ENCODE measurements at places on chromosomes 12 and 14. TPM values are rescaled to one million over a fixed set of nuclear protein-coding genes. Genes with fewer than 3 reads are reported as not detected.
A peak's percentile ranks its signal among the peaks of the same experiment; 100 is the strongest.

- H3K4me1 ChIP-seq, result no peaks in the 10 kb centered on the region
- no peak overlapping the region for H3K27ac ChIP-seq
- DNase-seq, result no peak
- no peaks in the 10 kb centered on the region for H3K27me3 ChIP-seq
- H3K36me3 ChIP-seq, result no peaks in the 10 kb centered on the region
- H3K4me3 ChIP-seq, result no peak overlapping the region
Measured at GRCh38 chr12:242496-242895, 20.1 kb downstream of the SLC6A13 start.

DNA sequence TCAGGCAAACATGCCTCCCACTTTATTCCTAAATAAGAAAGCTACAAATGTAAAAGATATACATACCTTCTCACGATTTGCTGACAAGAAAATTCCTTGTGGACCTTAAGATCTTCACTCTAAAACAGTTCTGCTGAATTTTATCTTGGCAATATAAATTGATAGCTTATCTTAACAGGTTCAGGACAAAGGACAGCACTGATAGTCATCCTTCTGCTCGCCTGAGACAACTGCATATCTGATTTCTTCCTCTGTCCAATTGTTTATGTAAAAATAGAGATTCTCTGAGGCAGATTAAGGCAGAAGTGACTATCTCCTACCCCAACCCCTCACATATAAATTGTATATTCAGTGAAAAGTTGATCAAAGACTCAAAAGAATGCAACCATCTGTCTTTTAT is 44.9 kb downstream of the CAPZA3 start:
- no peak overlapping the region for H3K27ac ChIP-seq
- H3K27me3 ChIP-seq, result no peaks in the 10 kb centered on the region
- no peaks in the 10 kb centered on the region for H3K36me3 ChIP-seq
- no peaks in the 10 kb centered on the region for H3K4me1 ChIP-seq
- H3K4me3 ChIP-seq, result no peak overlapping the region

DNA sequence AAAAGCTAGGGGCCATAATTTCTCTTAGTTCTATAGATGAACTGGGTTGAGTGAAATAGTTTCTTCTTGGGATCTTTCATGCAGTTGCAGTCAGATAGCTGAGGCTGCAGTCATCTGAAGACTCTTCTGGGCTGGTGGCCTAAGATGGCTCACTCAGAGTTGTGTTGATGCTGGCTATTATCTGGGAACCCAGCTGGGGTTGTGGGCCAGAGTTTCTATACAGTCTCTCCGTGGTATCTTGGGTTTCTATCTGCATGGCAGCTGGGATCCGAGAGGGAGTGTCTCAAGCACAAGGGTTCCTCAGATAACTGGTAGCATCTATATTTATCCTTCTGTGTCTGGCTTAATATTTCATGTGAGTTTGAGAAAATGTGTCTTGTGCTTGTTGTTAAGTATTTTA is 21.1 kb downstream of the AVPR1A start:
- no peak overlapping the region for H3K4me3 ChIP-seq
- no peaks in the 10 kb centered on the region for H3K27me3 ChIP-seq
- no peak for DNase-seq
- H3K4me1 ChIP-seq, result no peaks in the 10 kb centered on the region

COL2A1 gene
- not detected for total RNA-seq

- DNase-seq, result no peak
- no peak overlapping the region for H3K4me3 ChIP-seq
- no peaks in the 10 kb centered on the region for H3K27me3 ChIP-seq
- H3K27ac ChIP-seq, result no peak overlapping the region
Measured at GRCh38 chr12:45828402-45828801, 98.9 kb downstream of the ARID2 start.

VSIG10 gene
- 8.2 TPM for total RNA-seq

DNA sequence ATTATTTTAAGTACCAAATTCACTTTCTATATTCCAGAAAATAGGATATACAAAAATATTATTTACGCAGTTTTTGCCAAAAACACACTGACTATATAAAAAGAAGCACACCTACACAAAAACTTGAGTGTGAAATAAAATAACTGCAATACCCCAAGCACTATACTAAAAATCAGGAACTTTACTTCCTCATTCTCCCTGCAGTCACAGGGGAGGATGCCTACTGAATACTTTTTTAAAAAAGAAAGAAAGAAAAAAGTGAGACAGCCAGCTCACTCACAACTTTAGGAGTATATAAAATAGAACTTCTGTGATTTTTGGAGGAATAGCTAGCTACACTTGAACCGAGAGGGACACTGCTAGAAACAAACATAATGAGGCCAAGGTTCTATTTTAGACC is 12.2 kb downstream of the RPS6KA5 start:
- no peak overlapping the region for H3K27ac ChIP-seq
- peaks cover 60% of the 10 kb centered on the region for H3K4me1 ChIP-seq
- no peaks in the 10 kb centered on the region for H3K27me3 ChIP-seq
- no peak for DNase-seq

TGFB3 gene
- 1.8 TPM for total RNA-seq

PIWIL1 gene
- not detected for total RNA-seq

DNA sequence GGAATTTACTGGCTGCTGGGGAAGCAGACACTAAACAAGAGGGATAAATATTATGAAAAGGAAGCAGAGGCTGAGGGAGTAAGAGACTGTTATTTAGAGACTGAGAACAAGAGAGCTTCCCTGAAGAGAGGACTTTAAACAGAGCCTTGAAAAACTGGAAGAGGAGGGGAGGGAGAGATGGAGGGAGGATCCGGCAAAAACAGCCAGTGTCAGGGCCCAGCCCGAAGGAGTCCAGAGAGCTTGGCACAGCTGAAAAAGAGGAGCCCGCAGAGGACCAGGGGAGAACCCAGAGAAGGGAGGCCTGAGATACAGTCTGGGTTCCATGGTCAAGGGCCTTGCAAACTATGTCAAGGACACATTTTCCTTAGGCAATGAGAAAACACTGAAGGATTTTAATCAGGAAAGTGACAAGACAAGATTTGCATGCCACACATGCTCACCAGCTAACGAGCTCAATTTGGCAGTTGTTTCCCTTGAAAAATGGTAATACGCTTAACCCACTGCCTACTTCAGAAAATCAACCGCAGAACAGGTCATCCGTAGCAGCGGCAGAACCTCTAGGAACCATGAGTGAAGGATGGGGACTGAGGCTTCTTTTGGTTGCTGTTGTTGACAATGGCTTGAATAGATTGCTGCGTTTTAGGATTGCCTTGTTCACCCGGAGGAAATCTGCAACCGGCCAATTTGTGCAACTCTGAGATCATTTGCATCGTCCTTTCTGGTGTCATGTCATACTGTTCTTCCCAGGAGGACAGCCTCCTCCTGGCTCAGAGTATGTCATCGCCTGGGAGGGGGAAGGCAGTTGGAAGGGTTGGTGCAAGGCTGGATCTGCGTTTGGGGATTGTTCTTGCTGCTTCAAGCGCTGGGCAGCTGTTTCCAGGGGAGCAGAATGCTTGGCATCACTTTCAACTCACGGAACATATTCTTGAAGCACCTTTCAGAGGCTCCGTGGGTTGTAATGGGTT is 108.2 kb downstream of the PRMT8 start:
- peaks cover 2% of the 10 kb centered on the region for H3K27me3 ChIP-seq
- no peaks in the 10 kb centered on the region for H3K4me1 ChIP-seq
- H3K4me3 ChIP-seq, result no peak overlapping the region

GNB3 gene
- not detected for total RNA-seq

- no peak for DNase-seq
- H3K4me3 ChIP-seq, result no peak overlapping the region
- H3K27ac ChIP-seq, result no peak overlapping the region
- peaks cover 38% of the 10 kb centered on the region for H3K36me3 ChIP-seq
- peaks cover 10% of the 10 kb centered on the region for H3K4me1 ChIP-seq
- H3K27me3 ChIP-seq, result no peaks in the 10 kb centered on the region
Measured at GRCh38 chr14:90299408-90299807, 32.3 kb downstream of the NRDE2 start.

PPP4R4 gene
- total RNA-seq, result 0.26 TPM

HCAR3 gene
- not detected for total RNA-seq

DNA sequence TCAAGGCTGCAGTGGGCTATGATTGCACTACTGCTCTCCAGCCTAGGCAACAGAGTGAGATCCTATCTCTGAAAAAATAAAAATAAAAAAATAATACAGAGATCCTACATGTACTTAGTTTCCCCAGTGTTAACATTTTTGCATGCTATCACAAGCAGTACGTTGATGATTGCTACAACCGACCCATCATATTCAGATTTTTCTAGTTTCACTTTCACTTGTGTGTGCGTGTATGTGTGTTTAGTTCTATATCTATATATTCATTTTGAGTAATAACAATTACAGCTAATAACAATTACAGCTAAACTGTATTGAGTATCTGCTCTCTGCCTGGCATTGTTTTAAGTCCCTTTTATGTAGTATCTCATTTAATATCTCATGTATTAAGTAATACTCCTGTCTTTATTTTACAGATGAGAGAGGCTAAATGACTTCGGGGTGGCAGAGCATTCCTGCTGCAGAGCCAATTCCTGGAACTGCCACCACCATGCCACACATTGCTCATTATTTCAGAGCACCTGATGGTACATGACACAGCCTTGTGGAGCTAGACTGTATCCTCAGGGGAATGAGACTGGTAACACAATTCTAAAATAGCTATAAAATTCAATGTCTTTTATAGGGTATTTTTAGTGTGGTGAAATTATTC is 153.1 kb downstream of the BCAT1 start:
- H3K4me1 ChIP-seq, result peaks cover 30% of the 10 kb centered on the region
- H3K36me3 ChIP-seq, result no peaks in the 10 kb centered on the region
- H3K27me3 ChIP-seq, result no peaks in the 10 kb centered on the region
- peak overlapping the region; percentile 83 for H3K27ac ChIP-seq

GZMB gene
- 354 TPM for total RNA-seq

Data from activated CD8-positive, alpha-beta T cell treated with anti-CD3 and anti-CD28 coated beads, Interleukin-2, amount 10 ng/mL, durations not matched to agents 7 days and 5 days (primary cell).